Esophagus squamous epithelium (tissue), 5 donors: ENCODE measurements at places on chromosomes 12 and 14.

DNA sequence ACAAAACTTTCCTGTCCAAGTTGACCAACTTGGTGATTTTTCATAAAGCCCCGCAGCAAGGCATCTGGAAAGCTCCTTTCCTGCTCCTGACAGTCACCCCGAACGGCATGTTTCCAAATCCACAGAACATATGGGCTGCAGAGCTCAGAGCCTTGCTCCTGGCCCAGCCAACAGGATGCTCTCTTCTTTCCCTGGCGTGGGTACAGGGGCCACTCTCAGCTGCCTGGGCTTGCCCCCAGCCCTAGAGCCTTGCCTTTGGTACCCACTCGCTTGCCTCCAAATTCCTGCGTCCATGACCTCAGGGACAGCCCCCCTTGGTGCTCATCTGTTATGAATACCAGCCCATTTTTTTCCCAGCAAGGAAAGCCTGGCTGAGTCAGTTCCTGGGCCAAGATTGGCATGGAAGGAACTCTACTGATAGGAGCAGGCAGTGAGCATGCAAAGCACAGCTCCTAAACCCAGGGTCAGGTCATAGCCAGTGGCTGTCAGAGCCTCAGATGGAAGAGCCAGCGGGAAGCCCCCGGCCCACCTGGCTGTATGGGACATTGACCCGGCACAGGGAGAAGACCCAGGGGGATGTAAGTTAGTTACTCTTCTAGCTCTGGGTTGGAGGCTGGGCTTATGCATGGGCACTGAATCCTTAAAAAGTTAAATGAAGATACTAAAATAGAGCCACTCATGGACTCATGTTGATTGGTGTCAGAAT lies 105.3 kb upstream of the RTL1 start:
- H3K4me1 ChIP-seq = no peaks in the 10 kb centered on the region
- H3K27ac ChIP-seq = no peak overlapping the region
- DNase-seq = no peak
- H3K36me3 ChIP-seq = no peaks in the 10 kb centered on the region
- no peak overlapping the region for H3K4me3 ChIP-seq
- no peaks in the 10 kb centered on the region for H3K27me3 ChIP-seq

GRCh38 chr12:19139615-19140194 lies 10.2 kb downstream of the PLEKHA5 start:
- no peak overlapping the region for H3K27ac ChIP-seq
- no peak for DNase-seq
- H3K36me3 ChIP-seq = no peaks in the 10 kb centered on the region
- no peak overlapping the region for H3K4me3 ChIP-seq

DNA sequence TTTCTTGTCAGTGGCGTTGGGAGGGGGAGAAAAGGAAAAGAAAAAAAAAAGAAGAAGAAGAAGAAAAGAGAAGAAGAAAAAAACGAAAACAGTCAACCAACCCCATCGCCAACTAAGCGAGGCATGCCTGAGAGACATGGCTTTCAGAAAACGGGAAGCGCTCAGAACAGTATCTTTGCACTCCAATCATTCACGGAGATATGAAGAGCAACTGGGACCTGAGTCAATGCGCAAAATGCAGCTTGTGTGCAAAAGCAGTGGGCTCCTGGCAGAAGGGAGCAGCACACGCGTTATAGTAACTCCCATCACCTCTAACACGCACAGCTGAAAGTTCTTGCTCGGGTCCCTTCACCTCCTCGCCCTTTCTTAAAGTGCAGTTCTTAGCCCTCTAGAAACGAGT lies 1.9 kb downstream of the ASCL1 start:
- peaks cover 13% of the 10 kb centered on the region for H3K4me1 ChIP-seq
- H3K27ac ChIP-seq = no peak overlapping the region
- H3K4me3 ChIP-seq = no peak overlapping the region
- H3K36me3 ChIP-seq = no peaks in the 10 kb centered on the region
- H3K27me3 ChIP-seq = peaks cover 51% of the 10 kb centered on the region

DNA sequence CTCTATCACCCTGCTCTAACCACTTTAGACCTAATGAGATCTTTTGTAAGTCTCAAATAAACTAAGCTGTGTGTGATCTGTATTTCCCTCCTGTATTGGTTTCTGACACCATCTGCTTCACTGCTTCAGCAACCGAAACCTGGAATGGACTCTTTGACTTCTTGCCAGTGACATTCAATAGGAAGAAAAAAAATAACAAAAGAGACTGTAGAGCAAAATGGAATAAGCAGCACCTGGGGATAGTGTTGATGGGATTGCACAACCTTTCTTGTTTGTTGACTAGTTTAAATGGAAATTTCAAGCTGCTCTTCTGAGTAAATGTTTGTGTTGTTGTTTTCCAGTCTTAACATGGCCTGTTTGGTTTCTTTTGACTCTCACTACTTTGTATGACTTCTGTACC lies 888.6 kb upstream of the SEL1L start:
- H3K36me3 ChIP-seq = no peaks in the 10 kb centered on the region
- no peaks in the 10 kb centered on the region for H3K4me1 ChIP-seq

- H3K36me3 ChIP-seq = no peaks in the 10 kb centered on the region
- DNase-seq = no peak
- no peak overlapping the region for H3K27ac ChIP-seq
- H3K4me3 ChIP-seq = no peak overlapping the region
- peaks cover 14% of the 10 kb centered on the region for H3K4me1 ChIP-seq
Observed at GRCh38 chr14:55911776-55912175, 206.4 kb upstream of the PELI2 start.

DNA sequence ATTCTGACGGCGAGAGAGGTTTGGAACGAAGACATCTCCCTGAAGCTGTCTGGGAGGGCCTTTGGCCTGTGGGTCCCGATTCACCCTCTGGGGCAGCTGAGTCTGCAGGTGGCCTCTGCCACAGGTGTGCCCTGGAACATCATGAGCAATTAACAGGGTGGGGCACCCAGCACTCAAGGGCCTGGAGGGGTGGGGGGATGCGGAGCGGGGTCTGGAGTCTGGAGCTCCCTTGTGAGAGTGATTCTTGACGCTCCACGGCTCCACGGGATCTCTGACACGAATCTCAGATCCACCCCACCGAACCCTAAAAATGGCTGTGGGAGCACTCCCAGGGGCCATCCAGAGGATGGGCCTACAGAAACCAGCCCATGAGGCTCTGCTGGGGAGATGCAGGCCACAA lies 8.3 kb downstream of the ITPK1 start:
- no peak overlapping the region for H3K27ac ChIP-seq
- H3K27me3 ChIP-seq = no peaks in the 10 kb centered on the region
- no peak overlapping the region for H3K4me3 ChIP-seq
- H3K4me1 ChIP-seq = peaks cover 71% of the 10 kb centered on the region
- DNase-seq = no peak

DNA sequence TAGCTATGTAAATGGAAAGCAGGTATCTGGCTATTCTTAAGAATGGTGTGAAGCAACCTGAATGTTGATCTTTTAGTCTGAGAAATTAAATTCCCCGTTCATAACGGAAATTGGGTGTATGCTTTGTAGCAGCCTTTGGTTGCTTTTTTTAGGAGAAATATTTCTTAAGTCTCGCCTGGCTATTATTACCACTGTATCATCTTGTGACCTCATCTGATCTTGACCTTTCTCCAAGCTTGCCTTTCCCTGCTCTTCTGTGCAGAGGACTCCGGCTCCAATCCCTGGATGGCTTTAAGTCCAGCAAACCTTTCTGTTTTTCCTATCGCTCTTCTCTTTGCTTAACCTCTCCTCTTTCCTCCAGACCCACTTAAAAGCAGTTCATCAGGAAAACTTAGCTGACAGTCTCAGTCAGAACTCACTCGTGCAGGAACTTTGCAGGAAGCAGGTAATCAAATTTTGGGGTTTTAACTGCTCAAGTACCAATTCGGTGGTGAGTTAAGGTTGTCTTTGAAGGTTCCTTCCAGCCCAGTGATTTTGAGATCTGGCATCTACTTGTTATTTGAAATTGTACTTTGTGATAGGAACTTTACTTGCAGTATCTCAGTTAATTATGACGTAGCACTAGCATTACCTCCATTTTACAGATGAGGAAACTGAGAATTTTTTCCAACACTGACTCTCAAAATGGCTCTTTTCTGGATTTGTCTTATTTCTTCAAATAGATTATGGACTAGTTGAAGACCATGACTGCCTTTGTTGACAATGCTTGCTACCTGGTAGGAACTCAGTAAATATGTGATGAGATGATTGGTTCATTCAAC lies 14.1 kb downstream of the PPFIBP1 start:
- no peak overlapping the region for H3K27ac ChIP-seq
- no peak for DNase-seq
- no peaks in the 10 kb centered on the region for H3K36me3 ChIP-seq

DNA sequence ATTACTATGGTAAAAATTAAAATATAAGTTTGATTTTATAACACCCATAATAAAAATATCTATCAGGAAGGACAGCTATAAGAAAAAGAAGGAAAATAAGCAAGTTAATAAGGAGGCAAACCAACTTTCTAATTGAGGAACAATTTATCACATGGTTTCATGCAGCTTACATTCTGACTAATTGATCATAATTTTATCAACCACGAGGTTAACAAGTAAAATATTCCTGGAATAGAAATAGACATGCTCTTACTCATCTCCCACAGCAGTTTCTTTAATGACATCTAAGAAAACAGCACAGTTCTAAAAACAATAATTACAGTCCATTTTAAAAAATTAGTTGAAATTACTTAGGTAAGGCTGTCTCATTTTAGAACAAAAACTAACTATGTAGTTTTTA lies 130.8 kb upstream of the KRR1 start:
- peak overlapping the region; percentile 77 for H3K27ac ChIP-seq
- no peak for DNase-seq

GRCh38 chr12:4015225-4016091 lies 142.3 kb upstream of the PARP11 start:
- DNase-seq = no peak
- peaks cover 5% of the 10 kb centered on the region for H3K4me1 ChIP-seq
- H3K36me3 ChIP-seq = no peaks in the 10 kb centered on the region

DNA sequence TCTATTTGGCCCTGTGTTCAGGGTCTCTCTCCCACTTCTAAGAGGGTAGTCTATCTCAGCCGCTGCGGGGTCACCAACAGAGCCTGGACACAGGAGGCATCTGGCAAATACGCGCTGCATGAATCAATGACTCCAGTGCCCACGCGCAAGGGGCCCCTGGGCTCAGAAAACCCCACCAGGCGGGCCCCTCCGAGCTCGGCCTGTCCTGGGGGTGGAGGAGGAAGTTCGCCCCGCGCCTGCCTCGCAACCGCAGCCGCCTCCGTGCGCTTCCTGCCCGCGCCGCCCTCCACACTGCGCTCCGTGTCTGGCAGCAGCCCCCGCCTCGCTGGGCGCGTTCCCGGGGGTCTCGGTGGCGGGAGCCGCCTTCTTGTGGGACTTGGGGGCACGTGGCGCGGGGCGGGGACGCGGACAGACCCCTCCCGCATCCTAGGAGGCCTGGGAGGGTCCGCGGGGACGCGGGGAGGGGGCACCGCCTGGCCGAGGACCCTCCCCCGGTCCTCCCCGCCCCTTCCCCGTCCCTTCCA lies 811 bp upstream of the FBRSL1 start:
- H3K36me3 ChIP-seq = no peaks in the 10 kb centered on the region
- DNase-seq = no peak
- peaks cover 39% of the 10 kb centered on the region for H3K4me1 ChIP-seq
- H3K27ac ChIP-seq = peak overlapping the region; percentile 91
- H3K27me3 ChIP-seq = no peaks in the 10 kb centered on the region

DNA sequence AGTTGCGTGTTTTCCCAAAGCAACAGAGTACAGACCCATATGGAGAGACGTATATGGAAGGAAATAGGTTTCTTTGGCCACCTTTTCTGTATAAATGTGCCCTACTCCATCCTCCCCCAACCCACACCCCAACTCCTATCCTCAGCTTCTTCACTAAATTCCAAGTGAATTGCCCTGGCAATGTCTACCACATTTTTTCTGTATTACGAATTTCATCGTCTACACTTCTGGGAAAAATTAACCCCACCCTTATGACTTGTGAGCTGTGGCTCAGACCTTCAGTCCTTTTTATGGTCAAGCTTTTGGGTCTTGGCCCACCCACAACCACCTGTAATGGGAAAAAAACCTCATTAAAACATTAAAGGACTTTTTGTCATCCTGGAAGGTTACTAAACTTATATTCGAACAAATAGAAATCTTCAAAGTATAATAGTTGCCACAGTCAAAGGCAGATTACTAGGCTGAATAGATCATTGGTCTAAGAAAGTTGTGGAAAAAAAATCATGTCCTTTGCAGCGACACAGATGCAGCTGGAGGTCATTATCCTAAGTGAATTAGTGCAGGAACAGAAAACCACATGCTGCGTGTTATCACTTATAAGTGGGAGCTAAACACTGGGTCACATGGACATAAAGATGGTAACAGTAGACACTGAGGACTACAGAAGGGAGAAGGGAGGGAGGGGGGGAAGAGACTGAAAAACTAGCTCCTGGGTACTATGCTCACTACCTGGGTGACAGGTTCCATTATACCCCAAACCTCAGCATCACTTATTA lies 15.7 kb upstream of the NFKBIA start:
- peaks cover 7% of the 10 kb centered on the region for H3K4me1 ChIP-seq
- H3K27ac ChIP-seq = no peak overlapping the region
- no peaks in the 10 kb centered on the region for H3K27me3 ChIP-seq
- H3K4me3 ChIP-seq = no peak overlapping the region
- no peaks in the 10 kb centered on the region for H3K36me3 ChIP-seq

DNA sequence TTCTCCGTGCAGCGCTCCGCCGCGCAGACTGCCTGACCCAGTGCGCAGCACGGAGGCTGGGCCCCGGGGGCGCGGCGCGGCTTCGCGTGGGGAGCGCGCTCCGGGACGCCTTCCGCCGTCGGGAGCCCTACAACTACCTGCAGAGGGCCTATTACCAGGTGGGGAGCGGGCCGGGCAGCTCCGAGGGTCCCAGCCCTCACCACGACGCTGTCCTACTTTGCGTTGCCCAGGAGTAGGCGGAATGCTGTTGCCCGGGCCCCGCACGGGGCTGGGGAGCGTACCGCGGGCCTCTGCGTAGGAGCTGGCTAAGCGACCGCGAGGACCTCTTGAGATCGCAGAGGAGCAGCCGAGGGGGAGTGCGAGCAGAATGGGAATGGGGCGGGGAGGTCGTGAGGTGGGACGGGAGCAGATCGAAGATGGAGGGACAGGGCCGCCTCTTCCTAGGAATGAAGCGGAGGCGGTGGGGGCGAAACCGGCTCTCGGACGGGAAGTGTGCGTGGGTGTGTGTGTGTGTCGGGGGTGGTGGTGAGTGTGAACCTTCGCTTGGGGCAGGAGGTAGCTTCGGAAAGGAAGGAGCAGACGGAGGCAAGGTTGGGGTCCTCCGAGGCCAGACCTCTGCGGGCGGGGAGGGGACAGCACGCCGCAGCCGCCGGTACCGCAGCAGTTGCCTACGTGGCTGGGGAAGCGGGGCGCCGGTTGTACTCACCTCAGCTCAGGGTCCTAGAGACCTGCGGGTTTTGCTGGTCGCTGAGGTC lies 751 bp downstream of the P3H3 start:
- H3K27ac ChIP-seq = peak overlapping the region; percentile 60
- no peaks in the 10 kb centered on the region for H3K27me3 ChIP-seq
- peak overlapping the region; percentile 95 for H3K4me3 ChIP-seq
- H3K36me3 ChIP-seq = no peaks in the 10 kb centered on the region
- H3K4me1 ChIP-seq = peaks cover 11% of the 10 kb centered on the region

- H3K36me3 ChIP-seq = no peaks in the 10 kb centered on the region
- H3K27ac ChIP-seq = peak overlapping the region; percentile 71
- DNase-seq = no peak
- H3K4me1 ChIP-seq = peaks cover 72% of the 10 kb centered on the region
Observed at GRCh38 chr14:68246074-68246785, 426.7 kb downstream of the RAD51B start.
